Sigmoid colon (tissue), 7 donors: ENCODE measurements at places on chromosomes 7 and 10.
A peak's percentile ranks its signal among the peaks of the same experiment; 100 is the strongest.

- H3K27ac ChIP-seq: no peak overlapping the region
- H3K36me3 ChIP-seq: no peaks in the 10 kb centered on the region
- H3K27me3 ChIP-seq: no peaks in the 10 kb centered on the region
- DNase-seq: no peak
- H3K4me3 ChIP-seq: no peak overlapping the region
These were observed 1.5 kb downstream of the STOX1 start for GRCh38 chr10:68828833-68829232.

DNA sequence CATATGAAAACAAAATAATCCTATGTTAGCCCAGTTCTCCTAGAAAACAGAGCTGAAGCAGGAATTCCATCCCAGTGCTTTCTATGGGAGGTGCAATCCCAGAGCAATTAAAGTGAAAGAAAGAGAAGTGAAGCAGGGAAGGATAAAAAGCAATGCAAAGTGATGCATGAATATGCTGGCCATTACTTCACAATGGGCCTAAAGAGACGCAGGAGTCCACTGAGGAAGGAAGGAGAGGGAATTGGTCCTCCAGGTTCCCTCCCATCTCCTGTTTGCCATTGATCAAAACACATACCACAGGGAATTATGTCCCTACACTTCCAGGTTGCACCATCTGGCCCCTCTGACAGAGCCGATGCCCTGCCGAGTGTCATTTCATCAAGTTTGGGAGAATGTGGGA, 392.2 kb upstream of the NFE2L3 start:
- no peaks in the 10 kb centered on the region for H3K36me3 ChIP-seq
- no peak overlapping the region for H3K27ac ChIP-seq
- DNase-seq: no peak
- H3K4me1 ChIP-seq: peaks cover 28% of the 10 kb centered on the region

GRCh38 chr7:96548664-96549063, 161.0 kb downstream of the SEM1 start:
- DNase-seq: no peak
- H3K27me3 ChIP-seq: no peaks in the 10 kb centered on the region
- H3K4me1 ChIP-seq: no peaks in the 10 kb centered on the region
- no peaks in the 10 kb centered on the region for H3K36me3 ChIP-seq
- no peak overlapping the region for H3K27ac ChIP-seq

- H3K4me1 ChIP-seq: peaks cover 15% of the 10 kb centered on the region
- H3K4me3 ChIP-seq: no peak overlapping the region
- H3K27me3 ChIP-seq: no peaks in the 10 kb centered on the region
- no peak for DNase-seq
- no peak overlapping the region for H3K27ac ChIP-seq
These were observed 109.1 kb downstream of the MTERF1 start for GRCh38 chr7:91771394-91771793.

GRCh38 chr10:132443605-132443982, 46.6 kb downstream of the PWWP2B start:
- no peaks in the 10 kb centered on the region for H3K27me3 ChIP-seq
- no peaks in the 10 kb centered on the region for H3K36me3 ChIP-seq
- H3K4me3 ChIP-seq: no peak overlapping the region
- H3K27ac ChIP-seq: no peak overlapping the region

DNA sequence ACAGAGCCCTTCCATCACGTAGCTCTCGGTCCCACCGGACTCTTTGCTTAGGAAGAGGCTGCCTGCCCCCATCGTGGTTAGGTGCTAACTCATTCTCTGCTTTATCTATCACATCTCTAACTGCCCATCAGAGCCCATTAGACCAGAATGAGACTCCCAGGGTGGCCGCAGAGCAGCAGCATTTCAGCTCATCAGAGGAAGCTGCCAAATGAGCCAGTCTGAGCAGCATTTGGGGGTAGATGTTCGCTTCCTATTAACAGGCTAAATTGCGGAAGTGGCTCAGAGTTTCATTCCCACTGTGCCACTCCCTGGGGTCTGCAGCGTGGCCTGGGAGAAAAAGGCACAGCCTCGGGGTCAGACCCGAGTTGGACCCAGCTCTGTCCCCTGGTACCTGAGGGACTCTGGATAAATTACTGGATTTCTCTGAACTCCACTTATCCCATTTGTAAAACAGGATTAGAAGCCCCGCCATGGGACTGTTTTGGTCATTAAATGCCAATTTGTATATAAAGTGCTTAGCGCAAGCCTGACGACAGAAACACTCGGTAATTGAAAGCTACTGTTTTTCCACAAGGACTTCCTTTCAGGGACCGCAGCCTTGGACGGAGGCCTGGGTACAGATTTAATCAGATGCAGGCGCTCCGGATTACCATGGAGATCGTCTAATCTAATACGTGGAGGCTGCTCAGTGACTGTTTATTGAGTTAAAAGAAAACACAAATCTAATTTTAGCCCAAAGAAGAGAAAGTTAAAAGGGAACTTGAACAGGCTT, 73.8 kb upstream of the PRLHR start:
- H3K4me3 ChIP-seq: no peak overlapping the region
- no peak overlapping the region for H3K27ac ChIP-seq
- H3K4me1 ChIP-seq: peaks cover 25% of the 10 kb centered on the region
- H3K27me3 ChIP-seq: peaks cover 1% of the 10 kb centered on the region

GRCh38 chr10:49611816-49612512, 1.9 kb downstream of the SLC18A3 start:
- peaks cover 100% of the 10 kb centered on the region for H3K27me3 ChIP-seq
- H3K4me1 ChIP-seq: peaks cover 27% of the 10 kb centered on the region
- H3K4me3 ChIP-seq: no peak overlapping the region
- H3K27ac ChIP-seq: no peak overlapping the region
- DNase-seq: peak; percentile 38

DNA sequence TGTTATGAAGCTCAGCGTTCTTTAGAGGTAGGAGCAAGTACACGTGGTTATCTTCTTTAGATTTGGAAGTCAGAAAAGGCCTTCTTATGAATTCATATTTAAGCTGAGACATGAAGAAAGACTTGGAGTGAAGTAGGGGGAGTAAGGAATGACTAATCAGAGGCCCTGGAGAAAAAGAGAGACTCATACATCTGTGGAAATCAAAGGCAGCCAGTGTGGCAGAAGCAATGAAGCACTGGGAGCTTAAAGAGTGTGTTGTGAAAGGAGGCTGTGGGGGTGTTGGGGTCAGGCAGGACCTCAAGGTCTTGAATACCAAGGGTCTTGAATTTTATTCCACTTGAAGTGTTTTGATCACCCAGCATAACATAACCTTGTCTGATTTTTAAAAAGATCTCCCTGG, 35.7 kb upstream of the FGL2 start:
- H3K27ac ChIP-seq: no peak overlapping the region
- no peaks in the 10 kb centered on the region for H3K27me3 ChIP-seq
- H3K4me3 ChIP-seq: no peak overlapping the region
- no peak for DNase-seq
- no peaks in the 10 kb centered on the region for H3K36me3 ChIP-seq

DNA sequence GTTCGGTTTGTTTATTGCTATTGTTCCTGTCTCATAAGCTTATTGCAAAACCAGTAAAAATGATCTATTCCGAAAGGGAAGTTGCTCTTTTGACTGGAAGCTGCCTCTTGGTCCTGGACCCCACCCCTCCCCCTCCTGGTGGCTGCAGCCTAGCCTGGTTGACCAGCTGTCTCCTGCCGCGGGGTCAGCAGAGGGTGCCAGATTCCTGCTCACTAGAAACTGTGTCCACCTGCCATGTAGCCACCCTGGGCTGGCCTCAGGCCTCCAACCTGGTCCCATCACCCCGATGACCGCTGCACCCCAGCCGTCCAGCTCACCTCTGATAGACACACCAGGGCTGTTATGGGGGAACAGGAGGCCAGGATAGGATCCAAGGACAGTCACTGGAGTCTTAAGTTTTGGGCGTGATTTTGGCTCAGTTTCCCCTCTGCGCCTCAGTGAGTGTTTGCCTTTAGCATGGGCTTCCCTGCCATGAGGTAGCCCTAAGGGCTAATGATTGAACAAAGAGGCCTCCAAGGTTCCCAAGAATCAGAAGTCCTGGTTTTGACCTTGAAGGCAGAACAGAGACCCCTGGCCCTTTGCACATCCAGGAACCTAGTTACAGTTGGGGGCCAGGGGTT, 32.9 kb upstream of the SLF2 start:
- no peaks in the 10 kb centered on the region for H3K36me3 ChIP-seq
- DNase-seq: no peak
- H3K4me3 ChIP-seq: no peak overlapping the region
- H3K27me3 ChIP-seq: peaks cover 22% of the 10 kb centered on the region

GRCh38 chr10:52746169-52746568, 26.4 kb downstream of the MBL2 start:
- H3K4me3 ChIP-seq: no peak overlapping the region
- H3K27me3 ChIP-seq: no peaks in the 10 kb centered on the region
- no peaks in the 10 kb centered on the region for H3K4me1 ChIP-seq
- no peak overlapping the region for H3K27ac ChIP-seq
- H3K36me3 ChIP-seq: no peaks in the 10 kb centered on the region

DNA sequence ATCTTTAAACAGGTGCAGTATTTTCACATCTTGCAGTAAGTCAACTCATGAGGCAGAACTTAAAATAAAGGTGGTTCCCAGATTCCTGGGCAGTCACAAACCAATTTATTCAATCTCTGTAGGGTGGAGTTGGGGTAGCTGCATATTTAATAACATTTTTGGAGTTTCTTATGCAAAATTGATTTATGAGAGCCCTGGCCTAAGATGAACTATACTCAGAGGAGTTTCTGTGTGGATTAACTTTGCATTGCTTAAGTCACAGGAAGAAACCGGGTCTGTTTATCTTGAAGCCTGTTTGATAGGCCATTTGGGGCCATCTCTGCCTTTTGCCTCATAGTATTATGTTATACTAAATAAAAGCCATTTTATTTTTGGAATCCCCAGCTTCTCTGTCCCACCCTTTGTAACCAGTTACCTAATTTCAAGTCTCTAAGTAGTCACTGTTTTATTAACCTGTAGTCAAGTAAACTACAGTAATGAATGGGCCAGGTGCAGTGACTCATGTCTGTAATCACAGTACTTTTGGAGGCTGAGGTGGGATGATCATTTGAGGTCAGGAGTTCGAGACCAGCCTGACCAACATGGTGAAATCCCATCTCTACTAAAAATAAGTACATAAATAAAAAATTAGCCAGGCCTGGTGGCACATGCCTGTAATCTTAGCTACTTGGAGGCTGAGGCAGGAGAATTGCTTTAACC, 104.4 kb upstream of the FAM3C start:
- H3K27ac ChIP-seq: no peak overlapping the region
- H3K36me3 ChIP-seq: no peaks in the 10 kb centered on the region
- no peak for DNase-seq
- H3K4me1 ChIP-seq: no peaks in the 10 kb centered on the region
- no peaks in the 10 kb centered on the region for H3K27me3 ChIP-seq

GRCh38 chr10:100715445-100716385, 29.7 kb upstream of the PAX2 start:
- peak; percentile 32 for DNase-seq
- peaks cover 34% of the 10 kb centered on the region for H3K27me3 ChIP-seq
- no peak overlapping the region for H3K27ac ChIP-seq
- no peaks in the 10 kb centered on the region for H3K36me3 ChIP-seq

DNA sequence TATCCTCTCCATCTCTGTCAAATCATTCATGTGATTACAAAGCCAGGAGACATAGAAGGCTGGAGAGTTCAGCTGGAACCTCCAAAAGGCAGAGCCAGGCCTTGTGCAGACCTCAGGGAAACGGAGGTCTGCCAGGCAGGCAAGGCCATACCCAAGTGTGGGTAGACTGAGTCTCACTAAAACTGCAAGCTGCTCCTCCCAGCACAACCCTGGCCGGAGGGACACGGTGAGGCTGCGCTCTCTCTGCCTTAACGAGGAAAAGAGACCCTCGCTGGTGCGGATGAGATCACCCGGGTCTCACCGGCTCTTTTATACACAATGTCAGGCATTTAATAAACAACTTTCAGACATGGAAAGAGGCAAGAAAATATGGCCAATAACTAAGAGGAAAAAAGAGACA, 66.1 kb upstream of the INPP5A start:
- no peak for DNase-seq
- H3K4me1 ChIP-seq: peaks cover 29% of the 10 kb centered on the region

GRCh38 chr10:30041196-30042105, 17.9 kb downstream of the JCAD start:
- H3K4me1 ChIP-seq: peaks cover 62% of the 10 kb centered on the region
- peak overlapping the region; percentile 4 for H3K27ac ChIP-seq
- DNase-seq: no peak
- H3K36me3 ChIP-seq: peaks cover 22% of the 10 kb centered on the region
- H3K4me3 ChIP-seq: no peak overlapping the region

DNA sequence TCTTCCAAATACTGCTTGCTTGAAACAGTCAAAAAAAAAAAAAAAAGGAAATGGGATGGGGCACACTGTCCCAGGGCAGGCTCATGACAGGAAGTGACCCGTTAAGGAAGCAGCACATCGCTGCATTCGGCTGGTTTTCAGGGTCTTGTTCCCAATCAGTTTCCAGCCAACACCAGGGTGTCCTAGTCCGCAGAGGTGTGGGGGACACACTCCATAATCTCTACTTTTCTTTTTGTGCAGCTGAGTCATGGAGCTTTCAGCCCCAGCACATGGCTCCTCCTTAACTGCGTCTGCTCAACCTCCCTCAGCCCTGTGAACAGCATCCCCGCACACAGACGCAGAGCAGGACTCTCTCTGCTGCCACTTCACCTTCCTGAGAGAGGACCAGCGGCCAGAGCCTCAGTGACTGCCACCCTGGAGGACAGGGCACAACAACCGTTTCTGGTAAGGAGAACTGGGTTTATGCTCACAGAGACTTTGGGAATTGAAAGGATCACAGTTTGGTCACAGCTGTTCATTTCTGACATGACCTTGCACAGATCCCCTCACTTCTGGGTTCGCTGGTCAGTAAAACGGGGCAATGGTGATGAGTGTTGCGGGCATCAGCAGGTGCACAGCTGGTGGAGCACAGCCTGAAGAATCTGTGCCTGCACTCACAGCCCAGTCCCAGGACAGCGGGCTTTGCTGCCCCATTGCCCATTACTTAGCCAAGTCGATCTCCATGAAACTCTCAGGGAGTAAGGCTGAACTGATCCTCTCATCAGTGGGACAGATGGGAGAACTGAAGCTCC, at the start of gene GIMAP5:
TSS of gene GIMAP5 (plus strand) at position 154 of the 791 bp plus-strand sequence. CDS start 3,467 bp downstream, outside the sequence.
- no peak for DNase-seq
- H3K4me3 ChIP-seq: peak within 1 kb of the TSS; percentile 32
- no peaks in the 10 kb centered on the region for H3K27me3 ChIP-seq
- no peaks in the 10 kb centered on the region for H3K36me3 ChIP-seq
- peak within 1 kb of the TSS; percentile 62 for H3K27ac ChIP-seq
- peaks cover 2% of the 10 kb centered on the region for H3K4me1 ChIP-seq

GRCh38 chr7:18607025-18607424, 111.5 kb downstream of the HDAC9 start:
- no peak for DNase-seq
- no peaks in the 10 kb centered on the region for H3K36me3 ChIP-seq
- H3K27ac ChIP-seq: no peak overlapping the region
- H3K4me1 ChIP-seq: no peaks in the 10 kb centered on the region
- no peaks in the 10 kb centered on the region for H3K27me3 ChIP-seq

DNA sequence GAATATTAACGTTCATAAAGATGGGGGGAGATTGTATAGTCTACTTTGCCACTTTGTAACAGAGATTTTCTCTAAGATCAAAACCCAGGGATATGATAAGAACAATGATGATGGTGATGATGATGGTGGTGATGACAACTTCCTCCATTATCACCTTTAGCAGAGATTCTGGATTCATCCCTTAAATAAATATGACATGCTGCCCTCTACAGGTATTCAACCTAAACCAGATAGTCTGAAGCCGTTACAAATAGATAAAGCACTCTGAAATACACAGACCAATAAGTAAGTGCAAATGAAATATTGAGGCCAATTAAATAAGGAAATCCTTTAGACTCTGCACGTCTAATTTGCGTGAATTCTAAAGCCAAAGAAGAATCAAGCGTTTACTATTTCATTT, 211.5 kb downstream of the CREB5 start:
- H3K27me3 ChIP-seq: no peaks in the 10 kb centered on the region
- no peak overlapping the region for H3K4me3 ChIP-seq
- DNase-seq: no peak
- no peaks in the 10 kb centered on the region for H3K36me3 ChIP-seq
- no peak overlapping the region for H3K27ac ChIP-seq
- no peaks in the 10 kb centered on the region for H3K4me1 ChIP-seq
